Head of caudate nucleus (tissue), 42 donors: ENCODE measurements at places on chromosomes 7 and 10.

DNA sequence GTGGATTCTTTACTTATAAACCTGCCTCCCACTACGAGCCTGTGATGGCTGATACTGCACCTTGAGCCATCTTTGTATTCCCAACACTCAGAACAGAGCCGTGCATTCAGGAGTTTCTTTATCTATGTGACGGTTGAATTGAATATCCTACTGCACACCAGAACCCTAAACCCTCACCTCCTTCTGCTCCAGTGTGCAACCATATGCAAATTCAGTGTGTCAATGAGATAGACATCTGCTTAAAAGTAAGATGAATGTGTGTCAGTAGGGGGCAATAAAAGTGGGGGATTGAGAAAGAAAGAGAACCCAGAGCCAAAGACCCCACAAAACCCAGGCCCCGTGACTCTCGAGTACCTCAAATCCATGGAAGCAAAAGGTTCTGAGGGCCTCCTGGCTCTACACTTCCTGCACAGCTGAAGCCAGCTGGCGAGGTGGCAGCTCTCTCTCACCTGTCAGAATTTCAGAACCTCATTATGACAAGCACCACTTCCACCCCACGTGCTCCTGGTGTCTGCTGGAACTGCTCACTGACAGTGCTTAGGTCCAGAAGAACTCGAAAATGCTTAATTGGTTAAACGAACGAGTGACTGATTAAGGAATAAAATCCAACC, 143.3 kb upstream of the GPR26 start:
- no peak for DNase-seq

DNA sequence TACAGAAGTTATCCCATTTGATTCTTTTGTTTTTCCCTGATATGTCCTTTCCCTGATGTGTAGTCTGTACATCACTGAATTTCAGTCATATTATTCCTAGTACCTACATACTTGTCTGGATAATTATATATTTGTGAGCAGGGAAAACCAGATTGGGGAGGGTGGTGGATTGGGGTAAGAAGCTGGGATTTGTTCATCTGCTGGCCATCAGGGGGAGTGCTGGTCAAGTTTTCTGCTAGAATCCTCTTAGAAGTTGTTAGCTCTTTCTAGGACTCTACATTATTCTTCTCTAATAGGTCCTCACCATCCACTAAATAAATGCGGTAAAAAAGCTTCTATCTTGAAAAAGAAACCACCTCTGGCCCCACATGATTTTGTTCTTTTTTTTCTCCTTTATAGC, 232.7 kb upstream of the TAC1 start:
- DNase-seq, result peak; percentile 9

GRCh38 chr10:44398271-44398670, 13.4 kb upstream of the CXCL12 start:
- DNase-seq, result no peak

DNA sequence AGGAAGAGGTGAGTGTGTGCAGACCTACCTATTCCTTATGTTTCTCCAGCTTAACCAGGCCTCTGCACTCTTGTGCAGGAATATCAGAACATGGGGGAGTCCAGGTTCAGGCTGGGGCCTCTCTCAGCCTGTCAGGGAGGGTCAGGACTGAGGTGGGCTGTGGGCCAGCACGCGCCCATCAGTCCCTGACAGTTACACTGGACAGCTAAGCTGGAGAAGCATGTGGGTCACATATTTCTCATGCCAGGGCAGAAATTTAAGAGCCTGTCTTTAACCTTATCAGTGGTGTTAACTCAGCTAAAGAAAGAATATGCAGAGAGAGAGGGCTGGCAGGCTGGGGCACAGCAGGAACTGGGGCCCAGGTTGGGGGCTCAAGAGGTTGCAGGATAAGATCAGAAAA, 8.7 kb upstream of the POLD2 start:
- DNase-seq, result no peak

GRCh38 chr7:115987486-115987885, 43.1 kb downstream of the TFEC start:
- no peak for DNase-seq

GRCh38 chr10:32582946-32583345, 137.0 kb downstream of the CCDC7 start:
- no peak for DNase-seq

- no peak for DNase-seq
Observed at GRCh38 chr7:39091145-39091544, 113.4 kb downstream of the POU6F2 start.

GRCh38 chr10:6446711-6447110, 133.4 kb downstream of the PRKCQ start:
- no peak for DNase-seq
